ENCODE measurements at places on chromosomes 13 and 19.

- no peak for DNase-seq
Observed at GRCh38 chr13:31011901-31012654, 79.6 kb downstream of the TEX26 start.

- no peak for DNase-seq
Observed at GRCh38 chr13:22127277-22128164, 456.6 kb downstream of the FGF9 start.

DNA sequence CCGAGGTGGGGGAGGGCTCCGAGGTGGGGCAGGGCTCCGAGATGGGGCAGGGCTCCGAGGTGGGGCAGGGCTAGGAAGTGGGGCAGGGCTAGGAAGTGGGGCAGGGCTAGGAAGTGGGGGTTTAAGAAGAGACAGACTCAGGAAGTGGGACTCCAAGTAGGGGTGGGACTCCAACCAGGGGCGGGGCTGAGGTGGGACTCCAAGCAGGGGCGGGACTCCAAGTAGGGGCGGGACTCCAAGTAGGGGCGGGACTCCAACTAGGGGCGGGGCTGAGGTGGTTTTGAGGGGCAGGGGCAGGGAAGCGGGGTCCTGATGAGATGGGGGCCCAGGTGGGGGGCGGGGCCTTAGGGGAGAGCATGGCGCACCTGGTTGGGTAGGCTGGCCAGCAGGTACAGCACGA, 13.6 kb downstream of the CFD start:
- no peak for DNase-seq

DNA sequence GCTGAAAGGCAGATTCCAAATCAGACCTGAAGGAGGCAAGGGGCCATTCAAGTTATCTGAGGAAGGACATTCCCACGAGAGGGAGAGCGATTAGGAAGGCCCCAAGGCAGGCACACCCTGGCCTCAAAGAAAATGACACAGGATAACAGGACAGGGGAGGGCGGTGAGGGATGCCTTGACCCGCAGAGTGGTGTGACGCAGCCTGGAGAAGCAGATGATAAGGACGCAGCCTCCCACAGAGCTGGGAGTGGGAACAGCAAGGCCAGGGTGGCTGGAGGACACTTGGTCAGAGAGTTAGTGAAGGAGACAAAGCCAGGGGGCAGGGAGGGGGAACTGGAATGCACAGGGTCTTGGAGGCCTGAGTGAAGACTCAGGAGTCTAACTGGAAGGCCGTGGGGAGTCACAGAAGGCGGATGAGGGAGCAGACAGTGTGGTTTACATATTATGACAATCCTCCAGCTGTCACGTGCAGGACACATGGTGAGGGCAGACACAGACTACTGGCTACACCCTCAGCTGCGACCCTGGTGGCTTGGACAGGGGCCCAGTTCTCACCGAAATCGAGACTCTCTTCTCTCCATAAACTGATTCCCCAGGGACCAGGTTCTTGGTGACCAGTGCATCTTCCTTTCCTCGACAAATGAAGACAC, 5.8 kb upstream of the DYRK1B start:
- DNase-seq, result no peak

DNA sequence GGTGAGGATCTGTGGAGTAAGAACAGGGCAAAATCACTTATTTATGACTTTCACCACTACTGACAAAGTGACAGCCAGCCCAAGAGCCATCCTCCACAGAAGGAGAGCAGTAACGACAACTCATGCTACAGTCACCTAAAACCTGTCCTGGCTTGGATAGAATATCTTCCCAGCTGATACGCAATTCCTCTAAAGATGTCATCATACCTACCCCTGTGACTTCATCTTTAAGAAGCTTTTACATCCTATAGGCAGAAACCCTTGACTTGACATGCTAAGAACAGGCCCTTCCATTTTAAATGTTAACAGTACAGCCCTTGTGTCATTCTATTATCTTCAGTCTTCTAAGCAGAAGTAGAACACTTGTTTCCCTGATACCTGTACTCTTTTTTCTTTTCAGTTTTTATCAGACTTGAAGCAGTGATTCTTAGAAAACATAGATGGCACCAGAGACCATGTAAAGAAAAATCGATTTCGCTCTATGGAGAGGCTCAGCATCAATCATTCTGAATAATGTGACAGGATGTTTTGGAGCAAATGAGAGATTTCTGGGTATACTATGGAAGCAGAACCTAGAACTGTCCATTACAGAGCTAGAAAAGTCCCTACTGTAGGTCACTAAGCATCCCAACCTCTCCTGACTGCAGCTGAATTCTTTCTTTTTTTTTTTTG, 20.1 kb downstream of the STOML3 start:
- no peak for DNase-seq

- peak; percentile 26 for DNase-seq
Observed at GRCh38 chr19:29878973-29879654, 62.9 kb upstream of the URI1 start.

GRCh38 chr13:46682015-46682414, 114.9 kb downstream of the ESD start:
- no peak for DNase-seq

- no peak for DNase-seq
Observed at GRCh38 chr13:75612354-75612753, 23.8 kb upstream of the LMO7 start.

GRCh38 chr19:869245-870177, 10.0 kb downstream of the CFD start:
- no peak for DNase-seq

DNA sequence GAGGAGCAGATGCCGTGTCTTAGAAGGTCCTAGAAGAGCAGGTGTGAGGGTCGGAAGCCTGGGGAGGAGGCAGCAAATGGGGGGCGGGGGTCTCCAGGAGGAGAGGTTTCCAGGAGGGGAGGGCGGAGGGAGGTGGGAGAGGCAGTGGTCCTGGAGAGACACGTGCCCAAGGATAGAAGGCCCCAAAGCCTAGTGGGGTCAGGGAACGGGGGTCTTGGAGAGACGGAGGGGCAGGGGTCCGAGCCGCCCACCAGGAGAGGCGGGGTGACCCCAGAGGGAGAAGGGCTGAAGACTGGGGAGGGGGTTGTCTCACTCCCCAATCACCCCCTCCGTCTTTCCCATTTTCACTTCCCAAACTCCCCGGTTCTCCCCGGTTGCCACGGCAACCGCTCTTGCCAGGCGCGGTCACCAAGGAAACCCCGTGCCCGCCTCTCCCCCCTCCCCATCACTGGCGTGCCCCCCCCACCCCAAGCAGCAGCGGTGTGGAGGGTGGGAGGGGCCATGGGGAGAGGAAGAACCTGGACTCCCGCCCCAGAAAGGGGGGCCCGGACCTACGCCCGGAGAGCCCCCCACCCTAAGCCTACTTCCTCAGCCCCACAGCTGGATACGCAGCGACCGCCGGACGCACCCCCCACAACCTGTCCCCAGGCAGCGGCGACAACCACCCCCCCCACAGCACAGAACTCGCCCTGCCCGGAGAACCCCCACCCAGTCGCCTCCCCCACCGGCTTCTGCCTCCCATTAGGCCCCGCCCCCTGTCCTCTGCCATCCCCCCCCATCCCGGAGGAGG, 988 bp downstream of the LRRC4B start:
- no peak for DNase-seq

GRCh38 chr19:14563989-14564651, 7.7 kb downstream of the NDUFB7 start:
- no peak for DNase-seq

DNA sequence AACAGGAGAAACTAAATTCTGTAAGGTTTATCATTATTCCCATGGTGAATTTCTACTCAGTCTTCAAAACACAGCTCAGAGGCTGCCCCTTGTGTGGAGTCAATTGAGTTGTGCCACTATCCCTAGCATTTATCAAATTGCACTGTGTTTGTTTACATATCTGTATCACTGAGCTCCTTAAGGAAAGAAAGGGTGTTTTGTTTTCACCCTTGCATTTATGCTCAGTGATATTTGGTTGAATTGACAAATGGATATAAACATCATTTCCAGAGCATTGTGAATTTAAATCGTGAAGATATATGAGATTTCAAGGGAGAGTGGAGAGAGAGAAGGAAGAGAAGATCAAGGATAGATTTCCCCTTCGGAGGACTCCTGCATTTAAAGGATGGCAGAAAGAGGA, 55.1 kb upstream of the TNFRSF19 start:
- DNase-seq, result no peak

DNA sequence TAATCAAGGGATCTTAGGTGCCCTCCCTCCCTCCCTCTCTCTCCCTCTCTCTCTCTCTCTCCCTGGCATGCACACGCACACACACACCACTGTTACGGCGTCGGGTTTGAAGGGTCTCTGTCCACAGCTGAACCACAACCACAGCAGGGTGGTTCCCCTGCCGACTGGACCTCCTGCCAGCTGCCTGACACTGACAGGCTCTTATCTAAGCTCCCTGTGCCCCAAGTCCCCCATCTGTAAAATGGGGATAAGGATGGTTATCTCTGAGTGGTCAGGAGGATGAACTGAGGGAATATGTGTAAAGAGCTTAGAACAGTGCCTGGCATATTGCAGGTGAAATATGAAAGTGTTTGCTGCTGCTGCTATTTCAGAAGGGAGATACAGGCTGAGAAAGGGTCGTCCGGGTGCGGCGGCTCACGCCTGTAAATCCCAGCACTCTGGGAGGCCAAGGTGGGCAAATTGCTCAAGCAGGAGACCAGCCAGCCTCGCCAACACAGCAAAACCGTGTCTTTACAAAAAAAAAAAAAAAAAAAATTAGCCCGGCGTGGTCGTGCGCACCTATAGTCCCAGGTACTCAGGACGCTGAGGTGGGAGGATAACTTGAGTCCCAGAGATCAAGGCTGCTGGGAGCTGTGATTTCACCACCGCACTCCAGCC, 852 bp upstream of the SHISA7 start:
- DNase-seq, result no peak

GRCh38 chr19:56839652-56840450, 675 bp downstream of the PEG3 start:
- DNase-seq, result peak; percentile 94

GRCh38 chr13:85738696-85739320, 60.4 kb downstream of the SLITRK6 start:
- no peak for DNase-seq

DNA sequence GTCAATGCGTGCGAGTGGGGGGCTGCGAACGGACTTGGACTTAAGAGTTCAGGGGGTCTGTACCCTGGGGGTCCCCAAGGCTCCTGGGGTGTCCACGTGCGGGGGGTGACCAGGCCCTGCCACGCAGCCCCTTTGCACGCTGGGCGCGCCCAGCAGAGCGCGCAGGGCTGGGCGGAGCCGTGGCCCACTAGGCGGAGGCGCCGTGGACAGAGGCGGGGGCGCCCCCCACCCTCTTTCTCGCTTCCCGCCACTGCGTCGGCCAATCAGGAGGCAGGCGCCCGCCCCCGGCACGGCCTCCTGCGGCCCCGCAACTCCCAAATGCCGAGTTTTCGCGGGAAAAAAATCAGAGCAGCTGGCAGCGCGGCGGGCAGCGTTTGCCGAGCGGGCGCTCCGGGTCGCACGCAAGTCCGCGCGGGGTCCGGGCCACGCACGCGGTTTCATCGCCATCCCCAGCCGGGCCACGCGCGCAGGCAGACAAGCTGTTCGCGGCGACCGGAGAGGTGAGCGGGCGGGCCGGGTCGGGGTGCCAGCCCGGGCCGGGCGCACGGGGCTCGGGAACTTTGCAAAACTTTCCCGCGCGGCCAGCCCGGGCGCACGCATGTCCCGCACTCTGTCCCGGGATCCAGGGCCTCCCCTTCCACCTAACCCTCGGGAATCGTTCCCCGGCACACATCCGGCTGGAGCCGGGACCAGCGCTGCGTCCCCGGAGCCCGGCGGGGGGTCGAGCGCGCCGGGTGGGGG, at the start of gene UHRF1:
UHRF1 (plus strand) TSS at position 346 of the 741 bp plus-strand sequence. CDS start 1,385 bp downstream, outside the sequence.
- DNase-seq, result peak; percentile 77

GRCh38 chr19:40691421-40692211, 1.2 kb upstream of the NUMBL start:
- peak; percentile 9 for DNase-seq

DNA sequence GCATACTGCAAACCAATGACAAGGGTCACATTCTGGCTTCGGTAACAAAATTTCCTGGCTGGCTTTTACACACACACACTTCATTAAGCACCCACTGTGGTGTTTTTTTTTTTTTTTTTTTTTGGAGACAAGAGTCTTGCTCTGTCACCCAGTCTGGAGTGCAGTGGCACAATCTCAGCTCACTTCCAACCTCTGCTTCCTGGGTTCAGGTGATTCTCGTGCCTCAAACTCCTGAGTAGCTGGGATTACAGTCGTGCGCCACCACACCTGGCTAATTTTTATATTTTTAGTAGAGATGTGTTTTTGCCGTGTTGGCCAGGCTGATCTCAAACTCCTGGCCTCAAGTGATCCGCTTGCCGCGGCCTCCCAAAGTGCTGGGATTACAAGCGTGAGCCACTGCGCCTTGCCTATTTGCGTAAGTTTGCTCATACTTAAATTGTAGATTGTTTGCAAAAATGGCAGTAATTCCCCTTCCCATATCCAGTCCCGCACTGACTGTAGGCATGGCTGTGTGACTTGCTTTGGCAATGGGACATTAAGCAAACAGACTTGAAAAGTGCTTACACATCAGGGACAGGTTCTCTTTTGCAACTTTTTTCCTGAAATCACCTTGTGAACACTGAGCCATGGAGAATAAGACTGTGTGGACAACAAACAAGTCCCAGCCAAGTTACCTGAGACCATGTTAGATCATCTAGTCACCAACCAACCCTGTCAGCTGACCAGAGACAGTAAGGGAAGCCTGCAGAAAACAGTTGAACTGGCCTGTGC, 42.1 kb upstream of the EBPL start:
- DNase-seq, result no peak

GRCh38 chr13:30526612-30527495, 61.1 kb upstream of the HMGB1 start:
- no peak for DNase-seq

DNA sequence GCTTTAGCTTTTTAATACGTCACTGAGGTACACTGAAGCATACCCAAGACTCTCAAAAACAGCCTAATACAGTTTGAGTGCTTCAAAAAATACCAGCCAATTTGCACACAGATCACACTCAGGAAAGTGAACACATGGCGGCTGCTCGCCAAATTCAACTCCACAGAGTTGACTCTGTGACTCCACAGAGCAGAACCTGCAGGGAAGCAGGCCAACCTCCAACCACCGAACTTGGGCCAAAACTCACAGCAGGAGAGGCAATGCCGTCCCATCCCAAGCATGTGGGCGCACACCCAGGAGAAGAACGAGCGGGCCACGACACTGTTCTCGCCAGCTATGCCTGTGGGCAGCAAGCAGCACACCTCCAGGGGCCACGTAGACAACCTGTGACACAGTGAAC, 21.1 kb downstream of the ELL start:
- no peak for DNase-seq

- no peak for DNase-seq
Observed at GRCh38 chr13:43797159-43797558, 10.4 kb upstream of the ENOX1 start.

DNA sequence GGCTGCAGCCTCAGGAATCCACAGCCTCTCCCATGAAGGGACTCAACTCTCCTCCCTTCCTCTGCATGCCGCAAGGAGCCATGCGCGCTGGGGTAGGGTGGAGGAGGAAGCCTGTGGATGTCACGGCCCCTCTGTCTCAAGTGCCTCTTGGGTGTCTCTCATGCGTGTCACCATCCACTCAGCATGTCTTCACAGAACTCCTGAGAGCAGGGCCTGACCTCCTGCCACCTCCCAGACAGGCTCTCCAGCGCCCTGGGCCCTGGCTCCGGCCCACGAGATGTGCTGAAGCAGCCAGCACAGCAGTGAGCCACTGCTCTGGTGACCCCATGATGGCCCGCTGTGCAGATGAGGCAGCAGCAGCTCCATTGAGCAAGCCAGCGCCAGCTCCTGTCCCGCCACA, 25.9 kb upstream of the SPACA7 start:
- no peak for DNase-seq
